ENCODE measurements at places on chromosomes 13 and 19.

GRCh38 chr13:44064357-44064756 lies 184.7 kb downstream of the LACC1 start:
- DNase-seq, result no peak

- DNase-seq, result no peak
Measured at GRCh38 chr13:27617881-27618321, 2.4 kb downstream of the LNX2 start.

GRCh38 chr13:33697926-33698325 lies 120.0 kb upstream of the RFC3 start:
- no peak for DNase-seq

DNA sequence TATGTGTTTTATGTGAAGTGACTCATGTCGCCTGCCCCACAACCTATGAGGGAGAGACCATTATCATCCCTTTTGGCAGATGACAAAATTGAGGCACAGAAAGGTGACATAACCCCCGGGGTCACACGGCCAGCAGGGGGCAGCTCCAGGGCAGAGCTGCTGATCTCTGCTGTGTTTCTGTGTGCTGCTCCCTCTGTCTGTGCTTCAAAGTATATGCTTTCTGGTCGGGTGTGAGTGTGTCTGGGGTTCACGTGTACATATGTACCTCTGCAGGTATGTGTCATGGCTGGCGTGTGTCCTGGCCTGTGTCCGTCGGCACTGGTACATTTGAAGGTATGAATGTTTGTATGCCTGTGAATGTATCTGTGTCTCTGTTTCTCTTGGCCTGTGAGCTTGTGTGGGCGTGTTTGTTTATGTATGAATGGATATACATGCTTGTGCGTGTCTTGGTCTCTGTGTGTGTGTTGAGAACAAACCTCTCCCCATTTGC lies 7.1 kb downstream of the LIPE start:
- DNase-seq, result no peak

GRCh38 chr13:44322928-44323327 lies 50.7 kb upstream of the SERP2 start:
- no peak for DNase-seq

DNA sequence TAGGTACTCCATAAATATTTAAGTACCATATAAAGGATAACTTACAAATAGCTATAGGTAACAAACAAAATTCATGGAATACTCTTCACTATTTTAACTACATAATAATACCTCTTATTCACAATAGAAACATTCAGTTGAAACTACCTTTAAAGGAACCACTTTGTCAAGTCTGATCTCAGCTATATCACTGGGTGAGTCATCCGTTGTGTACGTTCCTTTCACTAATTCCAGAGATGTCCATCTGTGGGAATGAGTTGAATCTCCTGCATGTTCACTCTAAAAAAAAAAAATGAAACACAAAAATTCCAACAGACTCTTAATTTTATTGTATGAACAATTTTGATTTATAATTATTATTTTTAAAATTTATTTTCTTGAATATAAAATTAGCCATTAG lies 149.4 kb upstream of the FBXL3 start:
- DNase-seq, result no peak

DNA sequence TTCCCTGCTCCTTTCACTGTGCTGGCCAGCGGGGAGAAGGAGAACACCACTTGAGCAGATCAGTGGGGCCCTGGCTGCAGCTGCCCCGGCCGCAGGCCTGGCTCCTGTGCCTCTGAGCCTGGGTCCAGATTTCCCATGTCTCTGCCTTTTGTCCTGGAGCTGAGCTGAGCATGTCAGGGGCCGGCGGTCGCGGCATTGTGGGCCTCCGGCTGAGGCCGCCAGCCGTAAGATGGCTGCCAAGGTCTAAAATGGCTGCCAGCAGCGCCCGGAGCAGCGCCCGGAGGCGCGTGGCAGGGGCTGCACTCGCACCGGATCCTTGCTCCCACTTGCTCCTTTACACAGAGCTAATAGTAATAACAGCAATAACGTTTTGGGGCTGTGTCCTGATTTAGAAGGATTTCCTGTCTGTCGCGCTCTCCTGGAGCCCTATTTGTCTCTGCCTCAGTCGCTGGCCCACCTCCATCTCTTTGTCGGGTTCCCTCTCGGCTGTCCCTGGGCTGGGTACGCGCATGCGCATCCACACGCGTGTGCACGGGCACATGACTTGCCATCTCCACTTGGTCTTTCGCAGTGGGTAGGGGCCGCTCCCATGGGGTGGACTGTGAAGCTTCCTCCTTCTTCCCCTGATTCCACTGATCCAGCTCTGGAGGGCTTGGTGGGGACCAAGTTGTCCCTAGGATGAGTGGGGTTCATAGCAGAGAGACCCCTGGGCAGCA lies 32.1 kb downstream of the LYL1 start:
- DNase-seq, result no peak

DNA sequence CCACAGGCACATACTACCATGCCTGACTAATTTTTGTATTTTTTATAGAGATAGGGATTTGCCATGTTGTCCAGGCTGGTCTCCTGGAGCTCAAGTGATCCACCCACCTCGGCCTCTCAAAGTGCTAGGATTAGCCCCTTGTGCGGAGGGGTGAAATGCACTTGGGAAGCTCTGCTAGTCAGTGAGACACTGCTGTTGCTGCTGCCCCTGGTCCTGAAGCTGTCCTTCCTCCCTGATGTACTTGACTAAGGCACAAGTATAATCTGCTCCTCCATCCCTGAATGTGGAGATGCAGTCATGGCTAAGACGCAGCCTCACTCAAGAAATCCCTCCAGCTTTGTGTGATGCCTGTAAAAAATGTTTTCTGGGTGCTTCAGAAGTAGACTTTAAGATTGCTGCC lies 124.5 kb downstream of the KCTD15 start:
- no peak for DNase-seq

Data from NCI-H446 (cell line).